Type B pancreatic cell (in vitro differentiated cells): ENCODE measurements at places on chromosomes 13 and 19.
A peak's percentile ranks its signal among the peaks of the same experiment; 100 is the strongest.

GRCh38 chr13:103965506-103966243 lies 899.5 kb upstream of the SLC10A2 start:
- DNase-seq = no peak

DNA sequence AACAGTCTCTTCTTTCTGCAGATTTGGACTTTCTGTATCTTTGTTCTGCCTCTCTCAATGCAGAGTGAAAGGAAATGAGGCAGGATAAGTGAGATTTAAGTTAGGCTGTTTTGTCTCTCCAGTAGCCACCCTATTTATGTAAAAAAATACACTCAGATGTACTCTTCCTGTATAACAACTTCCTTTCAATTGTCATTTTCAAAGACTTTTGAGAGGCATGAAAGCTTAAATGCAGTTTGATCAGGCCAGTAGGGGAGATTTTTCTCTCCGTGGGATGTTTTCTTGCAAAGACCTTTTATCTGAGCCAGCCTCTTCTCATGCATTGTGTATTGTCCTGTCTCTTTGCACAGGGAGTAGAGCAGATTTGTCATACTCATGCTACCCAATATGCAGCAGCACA lies 166.8 kb downstream of the SLITRK5 start:
- DNase-seq = no peak

GRCh38 chr19:8306235-8307054 lies 1.7 kb downstream of the CD320 start:
- peak; percentile 66 for DNase-seq

DNA sequence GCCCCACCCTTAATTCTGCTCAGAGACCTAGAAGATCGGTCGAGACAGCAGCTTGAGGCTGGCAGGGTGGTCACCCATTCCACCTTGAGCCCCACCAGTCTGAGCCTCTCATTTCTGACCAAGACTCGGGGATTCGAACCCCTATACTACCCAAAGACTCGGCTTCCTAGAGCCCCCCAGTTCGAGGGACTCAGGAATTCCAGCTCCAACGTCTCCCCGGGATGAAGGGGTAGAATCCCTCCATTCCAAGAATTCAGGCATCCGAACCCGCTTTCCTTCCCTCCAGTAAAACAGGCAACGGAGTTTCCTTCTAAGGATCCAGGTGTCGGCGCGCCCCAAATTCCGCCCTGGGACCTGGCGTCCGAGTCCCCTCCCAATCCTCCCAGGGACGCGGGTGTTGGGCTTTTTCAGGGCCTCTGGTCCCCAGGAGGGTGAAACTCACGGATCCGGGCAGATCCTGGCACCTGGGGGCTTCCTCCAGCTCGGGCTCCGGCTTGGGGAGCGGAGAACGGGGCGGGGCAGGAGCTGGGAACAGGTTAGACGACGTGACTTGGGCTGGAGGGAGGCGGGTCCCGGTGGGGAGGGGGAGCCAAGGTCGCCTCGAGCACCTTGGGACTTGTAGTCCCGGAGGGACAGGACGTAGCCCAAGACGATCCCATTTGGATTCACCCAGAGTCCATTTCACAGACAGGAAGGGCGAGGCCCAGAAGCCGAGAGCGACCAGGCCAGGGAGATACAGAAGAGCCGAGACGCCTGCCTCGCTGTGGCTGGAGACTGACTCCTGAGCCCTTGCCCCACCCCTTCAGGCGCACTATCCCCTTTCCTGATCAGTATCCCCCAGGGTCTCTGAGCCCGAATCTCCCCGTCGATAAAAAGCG lies at the start of gene PPP1R13L:
PPP1R13L (minus strand) TSS at position 513 of the 878 bp plus-strand sequence. CDS start 6,751 bp downstream, outside the sequence.
- DNase-seq = no peak

GRCh38 chr19:800360-801029 lies 3.2 kb downstream of the PTBP1 start:
- DNase-seq = no peak

GRCh38 chr13:113935001-113935844 lies 38.7 kb downstream of the C13orf46 start:
- DNase-seq = no peak

DNA sequence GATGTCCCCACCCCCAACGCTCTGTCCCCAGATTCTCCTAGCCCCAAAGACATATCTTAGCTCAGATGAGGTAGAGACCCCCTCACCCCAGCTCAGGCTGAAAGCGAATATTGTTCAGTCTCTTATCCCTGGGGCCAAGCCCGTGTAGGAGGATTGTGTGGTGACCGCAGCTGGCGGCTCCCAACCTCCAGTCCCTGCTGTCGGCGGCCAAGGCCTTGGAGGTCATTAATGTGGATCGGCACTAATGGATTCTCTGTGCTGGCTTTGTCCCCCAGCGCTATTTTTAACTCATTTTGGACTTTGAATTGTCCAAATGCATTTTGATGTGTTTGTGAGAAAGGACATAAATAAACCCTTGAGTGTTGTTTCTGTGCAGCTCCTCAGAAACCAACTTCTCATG lies 124.2 kb downstream of the UQCRFS1 start:
- no peak for DNase-seq

- no peak for DNase-seq
Measured at GRCh38 chr19:35609851-35610353, 2.6 kb upstream of the HAUS5 start.

- no peak for DNase-seq
Measured at GRCh38 chr19:42197375-42197817, 20.1 kb downstream of the DEDD2 start.

DNA sequence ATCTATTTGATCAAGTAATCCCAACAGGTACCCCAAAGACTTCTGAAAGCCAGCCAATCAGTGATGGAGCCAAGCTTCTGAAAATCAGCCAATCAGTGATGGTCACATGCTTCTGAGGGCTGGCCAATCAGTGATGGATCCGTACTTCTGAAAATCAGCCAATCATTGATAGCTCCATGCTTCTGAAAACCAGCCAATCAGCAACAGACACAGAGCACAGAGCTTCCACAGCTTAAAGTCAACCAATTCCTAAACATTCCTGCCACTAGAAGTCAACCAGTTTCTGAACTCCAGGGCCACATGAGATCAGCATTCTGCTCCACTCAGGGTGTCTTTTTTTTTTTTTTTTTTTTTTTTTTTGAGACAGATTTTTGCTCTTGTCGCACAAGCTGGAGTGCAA lies 8.2 kb upstream of the HSD17B14 start:
- no peak for DNase-seq

- no peak for DNase-seq
Measured at GRCh38 chr13:22031702-22032286, 360.9 kb downstream of the FGF9 start.

- DNase-seq = no peak
Measured at GRCh38 chr13:113921763-113922162, 52.1 kb downstream of the C13orf46 start.

GRCh38 chr19:27851002-27851481 lies 1361.9 kb downstream of the UQCRFS1 start:
- DNase-seq = no peak

DNA sequence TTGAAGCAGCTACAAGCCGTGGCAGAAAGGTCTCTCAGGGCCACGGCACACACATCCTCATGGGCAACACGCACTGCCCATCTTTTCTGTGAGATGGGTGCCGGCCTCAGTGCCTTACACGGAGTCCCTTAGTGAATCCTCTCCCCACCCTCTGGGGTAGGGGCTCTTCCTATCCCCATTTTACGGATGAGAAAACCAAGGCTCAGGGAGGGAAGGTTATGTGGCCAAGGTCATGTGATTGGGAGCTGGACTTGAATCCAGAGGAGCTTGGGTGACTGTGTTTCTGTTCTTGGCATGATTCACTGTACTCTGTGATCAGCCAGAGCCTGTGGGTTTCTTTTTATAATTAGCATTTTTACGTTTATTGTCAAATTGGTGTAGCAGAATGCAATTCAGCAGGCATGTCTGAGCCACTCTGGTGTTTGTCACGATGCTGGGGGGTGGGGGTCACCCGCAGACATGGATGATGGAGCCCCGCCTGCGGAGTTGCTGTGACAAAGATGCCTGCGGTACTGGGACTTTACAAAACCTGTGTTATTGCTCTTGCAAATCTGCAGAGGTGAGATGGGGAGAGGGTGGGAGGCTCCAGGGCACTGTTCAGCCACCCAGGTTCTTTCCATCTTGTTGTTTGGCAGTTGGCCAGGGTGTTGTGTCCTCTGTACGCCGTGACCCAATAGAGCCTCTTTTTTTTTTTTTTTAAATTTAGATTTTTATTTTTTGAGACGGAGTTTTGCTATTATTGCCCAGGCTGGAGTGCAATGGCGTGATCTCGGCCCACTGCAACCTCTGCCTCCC lies 4.5 kb downstream of the SCN1B start:
- no peak for DNase-seq

DNA sequence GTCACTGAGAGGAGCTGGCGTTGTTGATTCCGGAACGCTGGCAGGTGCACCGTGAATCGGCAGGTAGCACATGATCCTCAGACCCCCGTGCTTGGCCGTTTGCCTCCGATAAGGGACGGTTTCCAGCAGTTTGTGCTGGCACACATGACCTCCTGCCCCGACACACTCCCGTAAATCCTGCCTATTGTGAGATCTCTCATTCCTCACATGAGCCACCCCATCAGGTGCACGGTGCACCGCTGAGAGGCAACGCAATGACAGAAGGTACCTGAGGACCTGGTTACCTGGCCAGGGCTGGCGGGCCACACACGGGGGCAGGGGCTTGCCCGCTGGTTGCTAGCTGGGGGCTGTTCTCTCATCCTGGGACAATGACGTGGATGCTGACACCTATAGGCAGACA lies 2.1 kb upstream of the ADPRHL1 start:
- no peak for DNase-seq

- DNase-seq = no peak
Measured at GRCh38 chr19:46896076-46896794, 35.4 kb downstream of the ARHGAP35 start.

DNA sequence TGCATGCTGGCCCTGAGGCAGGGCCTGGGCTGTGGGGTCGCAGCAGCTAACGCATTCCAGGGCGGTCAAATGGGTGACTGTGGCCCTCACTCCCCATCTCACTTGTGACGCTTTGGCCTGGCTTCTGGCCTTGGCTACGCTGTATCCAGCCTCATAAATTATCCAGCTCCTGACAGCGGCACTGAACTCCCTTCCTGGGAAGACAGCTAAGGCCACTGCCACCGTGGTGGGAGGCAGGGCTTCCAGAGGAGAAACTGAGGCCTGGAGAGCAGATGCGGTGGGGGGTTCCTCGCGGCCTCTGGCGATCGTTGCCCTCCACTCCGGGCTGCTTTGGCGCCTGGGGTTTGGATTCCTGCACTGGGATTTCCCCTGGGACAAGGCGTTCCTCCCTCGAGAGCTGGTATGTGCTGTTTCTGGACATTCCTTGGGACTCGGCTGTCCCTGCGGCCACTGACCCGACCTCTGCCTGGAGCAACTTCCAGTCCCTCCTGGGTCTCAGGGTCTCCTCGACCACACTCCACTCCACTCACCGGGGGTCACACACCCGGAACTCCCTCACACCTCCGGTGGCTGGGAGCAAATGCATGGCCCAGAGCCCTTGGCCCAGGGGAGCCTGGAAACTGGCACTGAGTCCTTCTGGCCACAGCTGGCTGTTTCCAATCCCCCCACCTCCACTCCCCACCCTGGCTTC lies 3.4 kb downstream of the TBXA2R start:
- no peak for DNase-seq

GRCh38 chr13:114341003-114341777 lies 26.9 kb downstream of the CHAMP1 start:
- DNase-seq = no peak
